ENCODE measurements at places on chromosomes 6 and 20. TPM values are rescaled to one million over a fixed set of nuclear protein-coding genes. Genes with fewer than 3 reads are reported as not detected.

- DNase-seq: no peak
- H3K27me3 ChIP-seq: no peaks in the 10 kb centered on the region
- no peak overlapping the region for H3K4me3 ChIP-seq
- H3K27ac ChIP-seq: no peak overlapping the region
- H3K4me1 ChIP-seq: no peaks in the 10 kb centered on the region
Observed at GRCh38 chr20:45109634-45110033, 5.3 kb downstream of the WFDC5 start.

Gene ZKSCAN8
- 33.8 TPM for total RNA-seq

GRCh38 chr6:28632326-28632851 lies 106.7 kb downstream of the GPX5 start:
- H3K4me3 ChIP-seq: no peak overlapping the region
- no peak for DNase-seq
- H3K27me3 ChIP-seq: no peaks in the 10 kb centered on the region
- H3K27ac ChIP-seq: no peak overlapping the region
- H3K36me3 ChIP-seq: no peaks in the 10 kb centered on the region

Gene NANP
- 3.8 TPM for total RNA-seq

Gene TMEM74B
- total RNA-seq: 4.3 TPM

Gene FAM209A
- total RNA-seq: not detected

DNA sequence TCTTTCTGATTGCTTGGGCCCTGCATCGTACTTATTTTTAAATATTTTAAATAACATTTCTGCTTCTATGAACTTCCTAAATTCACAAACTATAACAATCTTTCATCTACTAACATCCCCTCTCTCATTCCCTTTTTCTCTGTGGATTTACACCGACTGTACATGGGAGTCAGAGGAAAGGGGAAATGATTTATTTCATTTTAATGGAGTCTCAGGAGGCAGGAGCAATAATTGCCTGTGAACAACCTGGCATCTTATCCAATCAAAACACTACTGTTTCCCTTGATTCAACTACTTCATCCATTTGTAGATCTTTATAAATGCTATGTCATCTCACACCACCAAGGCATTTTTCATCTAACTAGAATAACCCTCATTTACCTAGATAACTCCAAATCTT lies 89.6 kb downstream of the FHL5 start:
- no peak for DNase-seq
- H3K4me3 ChIP-seq: no peak overlapping the region
- no peaks in the 10 kb centered on the region for H3K27me3 ChIP-seq

Gene ADAM33
- total RNA-seq: 37.4 TPM

Gene NNAT
- total RNA-seq: 3.9 TPM

- no peak overlapping the region for H3K4me3 ChIP-seq
- H3K27ac ChIP-seq: no peak overlapping the region
- H3K36me3 ChIP-seq: no peaks in the 10 kb centered on the region
Observed at GRCh38 chr6:151119823-151120524, 119.8 kb upstream of the AKAP12 start.

- no peaks in the 10 kb centered on the region for H3K27me3 ChIP-seq
- H3K36me3 ChIP-seq: no peaks in the 10 kb centered on the region
- H3K27ac ChIP-seq: peak overlapping the region; percentile 94
- H3K4me1 ChIP-seq: peaks cover 6% of the 10 kb centered on the region
- no peak overlapping the region for H3K4me3 ChIP-seq
Observed at GRCh38 chr6:138817799-138818198, 21.9 kb downstream of the ECT2L start.

GRCh38 chr20:36308986-36309385 lies 2.8 kb downstream of the DLGAP4 start:
- H3K36me3 ChIP-seq: no peaks in the 10 kb centered on the region
- no peak for DNase-seq
- no peaks in the 10 kb centered on the region for H3K4me1 ChIP-seq
- H3K4me3 ChIP-seq: no peak overlapping the region
- no peak overlapping the region for H3K27ac ChIP-seq
- peaks cover 5% of the 10 kb centered on the region for H3K27me3 ChIP-seq

Gene RRAGD
- total RNA-seq: 12.8 TPM

Measured in breast epithelium (tissue), 4 donors.